ENCODE measurements at places on chromosomes 1 and 21.
A peak's percentile ranks its signal among the peaks of the same experiment; 100 is the strongest.

GRCh38 chr1:36457691-36458090 lies 6.5 kb downstream of the MRPS15 start:
- DNase-seq = no peak

- DNase-seq = no peak
Measured at GRCh38 chr21:31450980-31451379, 106.9 kb upstream of the TIAM1 start.

DNA sequence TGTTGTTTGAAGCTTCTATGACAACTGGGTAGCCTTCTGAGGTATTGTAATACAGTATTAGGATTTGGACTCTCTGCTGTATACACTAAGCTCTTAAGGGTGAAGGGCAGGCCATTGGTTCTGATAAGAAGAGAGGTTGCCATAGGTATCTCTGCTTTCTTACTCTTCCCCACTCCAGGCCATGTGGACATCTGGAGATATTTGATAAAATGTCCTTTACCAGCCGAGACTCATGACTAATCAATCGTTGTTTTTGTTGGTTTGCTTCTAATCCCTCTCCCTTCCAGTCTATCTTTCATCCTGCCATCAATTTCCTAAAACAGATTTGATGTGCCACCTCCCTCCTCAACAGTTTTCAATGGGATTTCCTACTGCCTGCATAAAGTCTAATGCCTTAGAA lies 64.6 kb upstream of the WDR26 start:
- DNase-seq = no peak

- peak; percentile 75 for DNase-seq
Measured at GRCh38 chr1:47997289-47998200, at the start of gene TRABD2B. Gene TRABD2B, minus strand, starts transcription at chr1:47997385.

All from iPS DF 6.9 (cell line).